ENCODE measurements at places on chromosomes 4 and X.

- no peak for DNase-seq
Observed at GRCh38 chr4:94447754-94448411, 3.9 kb upstream of the PDLIM5 start.

DNA sequence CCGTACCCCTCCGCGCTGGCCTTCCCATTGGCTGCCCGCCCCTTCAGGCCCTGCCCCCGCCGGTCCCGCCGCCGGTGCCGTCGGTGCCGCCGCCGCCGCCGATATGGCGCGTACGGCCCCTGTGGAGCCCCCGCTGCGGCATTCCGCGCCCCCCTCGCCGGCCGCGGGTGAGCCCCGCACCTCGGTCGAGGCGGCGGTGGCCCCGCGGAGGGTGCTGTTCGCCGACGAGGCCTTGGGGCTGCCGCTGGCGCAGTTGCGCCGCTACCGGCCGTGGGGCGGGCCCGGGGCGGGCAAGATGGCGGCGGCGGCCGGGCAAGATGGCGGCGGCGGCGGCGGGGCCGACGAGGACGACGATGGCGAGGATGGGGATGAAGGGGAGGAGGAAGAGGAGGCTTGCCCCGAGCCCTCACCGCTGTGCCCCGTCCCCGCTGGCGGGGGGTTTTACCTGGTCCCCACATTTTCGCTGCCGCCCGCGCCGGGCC, at the start of gene PPP1R3F:
Gene PPP1R3F (plus strand): TSS at position 27 of the 482 bp plus-strand sequence. CDS start 77 bp downstream, at position 104.
- no peak for DNase-seq

DNA sequence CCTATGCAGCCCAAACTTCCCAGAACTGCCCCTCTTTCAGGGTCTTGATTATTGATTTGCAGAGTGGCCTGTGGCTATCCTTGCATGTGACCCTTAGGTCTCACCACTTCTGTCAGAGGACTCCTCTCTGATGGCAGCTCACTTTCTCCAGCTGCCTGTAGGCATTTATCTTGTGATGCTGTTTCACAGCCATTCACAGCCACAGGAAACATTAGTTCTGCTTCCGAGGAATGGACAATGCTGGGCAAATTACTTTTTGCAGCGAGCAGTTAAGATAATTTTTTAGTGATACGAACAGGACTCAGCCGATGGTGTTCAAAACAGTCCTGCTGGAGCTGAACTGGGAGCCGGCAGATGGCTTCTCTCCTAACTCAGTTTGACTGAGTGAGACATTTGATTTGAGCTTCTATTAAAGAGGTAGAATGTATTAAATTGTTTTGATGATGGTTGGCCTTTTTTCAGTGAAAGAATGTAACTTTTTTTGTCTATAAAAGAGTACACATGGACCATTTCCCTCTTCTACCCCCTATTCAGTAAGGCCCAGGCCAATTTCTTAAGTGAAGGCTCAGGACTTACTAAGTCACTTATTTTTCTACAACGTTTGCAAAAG, 58.4 kb upstream of the TMEM150C start:
- DNase-seq = no peak

- no peak for DNase-seq
Observed at GRCh38 chr4:62871078-62871477, 1538.2 kb downstream of the TECRL start.

GRCh38 chr4:34202154-34202553, 2042.2 kb downstream of the ARAP2 start:
- no peak for DNase-seq

DNA sequence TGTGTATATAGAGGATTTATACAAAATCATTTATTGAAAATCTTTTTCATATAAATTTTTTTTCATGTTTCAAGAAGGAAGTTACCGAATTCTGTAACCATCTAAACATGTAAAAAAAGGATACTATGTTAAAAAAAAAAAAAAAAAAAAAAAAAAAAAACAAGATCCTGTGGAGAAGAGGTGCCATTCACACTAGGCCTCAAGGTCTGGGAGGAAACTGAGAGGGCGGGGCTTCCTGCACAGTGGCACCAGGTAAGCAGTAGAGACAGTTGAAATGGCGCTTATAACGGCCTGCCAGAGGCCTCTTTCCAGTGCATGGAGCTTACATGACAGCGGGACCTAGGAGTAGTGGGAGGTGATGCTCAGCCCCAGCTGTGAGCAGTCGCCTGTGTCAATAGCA, 17.5 kb downstream of the TRAPPC2 start:
- no peak for DNase-seq

DNA sequence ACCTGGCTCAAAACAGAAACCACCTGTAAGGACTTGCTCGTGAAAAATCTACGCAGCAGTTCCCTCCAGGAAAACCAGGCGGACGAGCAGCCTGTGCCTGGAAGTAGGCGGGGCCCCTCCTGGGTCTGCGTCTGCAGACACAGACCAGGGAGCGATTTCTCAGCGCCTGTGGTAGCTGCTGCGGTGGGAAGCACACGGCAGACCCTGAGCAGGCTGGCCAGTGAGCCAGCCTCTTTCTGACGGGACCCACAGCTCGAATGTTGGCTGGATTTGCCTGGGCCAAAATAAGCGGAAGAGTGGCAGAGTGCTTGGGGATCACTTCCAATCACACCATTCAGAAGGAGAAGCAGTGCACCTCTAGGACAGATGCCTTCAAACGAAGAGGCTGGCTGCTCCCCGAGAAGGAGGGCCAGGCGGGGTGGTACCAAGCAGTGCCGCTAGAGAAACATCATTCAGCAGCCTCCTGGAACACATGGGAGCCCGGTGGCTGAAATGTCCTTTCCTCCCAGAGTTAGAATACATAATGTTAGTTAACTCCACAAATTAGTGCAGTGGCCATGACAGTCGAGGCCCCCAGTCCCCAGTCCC, 85.9 kb downstream of the GATB start:
- DNase-seq = no peak

- peak; percentile 30 for DNase-seq
Observed at GRCh38 chr4:146333187-146333894, 119.0 kb downstream of the REELD1 start.

- DNase-seq = no peak
Observed at GRCh38 chr4:150219841-150220240, 141.6 kb downstream of the DCLK2 start.

GRCh38 chr4:72468904-72469502, 100.0 kb downstream of the ADAMTS3 start:
- DNase-seq = no peak

- DNase-seq = no peak
Observed at GRCh38 chr4:137655302-137655701, 123.0 kb upstream of the PCDH18 start.

- DNase-seq = no peak
Observed at GRCh38 chr4:111689731-111690130, 455.5 kb upstream of the FAM241A start.

- no peak for DNase-seq
Observed at GRCh38 chrX:41449615-41450014, 2.5 kb downstream of the NYX start.

- no peak for DNase-seq
Observed at GRCh38 chrX:9205599-9206223, 171.8 kb upstream of the FAM9B start.

DNA sequence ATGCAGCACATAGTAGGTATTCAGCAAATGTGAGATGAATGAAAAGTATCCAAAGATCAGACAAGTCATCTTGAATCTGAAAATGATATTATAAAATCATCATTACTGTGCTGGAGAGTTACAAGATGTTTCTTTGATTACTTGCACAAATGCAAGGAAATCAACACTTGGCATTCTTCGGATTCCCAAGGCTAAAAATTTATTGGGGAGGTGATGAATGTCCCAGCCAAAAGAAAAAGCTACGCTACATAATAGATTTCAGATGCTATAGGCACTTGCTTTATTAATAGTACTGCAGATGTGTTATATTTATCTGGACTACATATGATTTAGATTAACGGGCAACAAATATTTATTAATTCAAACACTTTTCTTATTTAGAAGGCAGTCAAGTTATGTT, 286.7 kb upstream of the TENM3 start:
- no peak for DNase-seq

DNA sequence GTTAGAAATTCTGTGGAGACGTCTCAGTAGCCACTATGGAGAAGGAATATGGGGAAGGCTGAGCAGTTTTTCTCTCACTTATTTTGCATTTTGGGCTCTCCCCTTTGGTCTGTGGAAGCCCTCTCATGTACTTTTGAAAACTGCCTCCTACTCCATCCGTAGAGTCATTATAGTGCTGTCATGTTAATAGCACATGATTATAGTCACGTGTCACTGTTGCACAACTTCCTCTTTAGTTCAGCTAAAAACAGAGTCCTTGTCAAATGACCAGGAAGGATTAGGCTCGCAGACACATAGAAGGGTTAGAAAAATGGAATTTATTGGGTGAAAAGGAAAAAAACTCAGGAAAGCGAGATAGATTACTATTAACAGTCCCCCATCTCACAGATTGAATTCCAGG, 258.2 kb upstream of the CXorf51A start:
- DNase-seq = no peak

DNA sequence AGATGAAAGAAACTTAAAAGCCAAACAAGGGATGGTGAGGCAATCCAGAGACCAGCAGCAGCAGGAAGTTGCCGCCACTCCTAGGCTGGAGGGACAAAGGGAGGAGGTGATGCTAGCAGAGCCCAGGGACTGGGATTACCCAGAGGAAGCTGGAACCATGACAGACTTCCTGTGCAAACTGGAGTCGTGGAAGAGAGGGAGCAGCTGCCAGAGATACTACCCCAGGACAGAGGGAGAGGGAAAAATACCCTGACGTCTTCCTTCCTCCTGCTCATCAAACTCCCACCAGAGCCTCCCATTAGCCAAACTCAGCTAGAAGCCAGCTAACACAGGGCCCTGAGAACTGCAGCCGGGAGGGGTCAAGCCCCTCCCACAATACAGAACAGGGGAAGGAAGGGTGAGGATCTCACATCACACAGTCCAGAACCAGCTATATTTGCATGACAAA, 101.2 kb upstream of the KLF3 start:
- no peak for DNase-seq

DNA sequence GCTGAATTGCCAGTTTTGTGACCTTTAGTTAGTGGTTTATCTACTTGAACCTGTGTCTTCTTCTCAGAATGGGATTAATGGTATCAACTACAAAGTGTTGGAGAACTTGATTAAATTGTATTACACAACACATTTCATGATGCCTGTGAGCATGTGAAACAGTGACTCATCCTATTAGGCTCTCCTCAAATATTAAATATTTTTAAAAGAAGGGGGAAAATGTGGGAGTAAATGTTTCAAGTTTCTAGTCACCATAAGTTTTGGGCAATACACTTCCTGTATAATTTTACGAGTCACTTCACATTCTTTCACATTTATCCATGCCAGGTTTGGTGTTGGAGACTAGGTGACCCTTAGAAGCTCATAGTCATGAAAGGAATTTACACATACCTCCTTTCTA, 147.0 kb downstream of the HS3ST1 start:
- DNase-seq = no peak

- no peak for DNase-seq
Observed at GRCh38 chr4:102787096-102787881, 26.5 kb upstream of the MANBA start.

DNA sequence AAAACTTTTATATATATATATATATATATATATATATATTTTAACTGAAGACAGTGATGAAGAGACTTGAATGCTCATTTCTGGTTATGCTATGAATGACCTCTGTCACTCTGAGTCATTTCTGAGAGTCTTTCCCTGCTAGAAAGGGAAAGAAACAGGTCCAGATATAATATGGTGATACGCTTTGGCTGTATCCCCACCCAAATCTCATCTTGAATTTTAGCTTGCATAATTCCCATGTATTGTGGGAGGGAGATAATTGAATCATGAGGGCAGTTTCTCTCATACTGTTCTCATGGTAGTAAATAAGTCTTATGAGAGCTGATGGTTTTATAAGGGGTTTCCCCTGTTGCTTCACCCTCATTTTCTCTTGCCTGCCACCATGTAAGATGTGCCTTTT, 254.1 kb upstream of the IGFBP7 start:
- DNase-seq = no peak

DNA sequence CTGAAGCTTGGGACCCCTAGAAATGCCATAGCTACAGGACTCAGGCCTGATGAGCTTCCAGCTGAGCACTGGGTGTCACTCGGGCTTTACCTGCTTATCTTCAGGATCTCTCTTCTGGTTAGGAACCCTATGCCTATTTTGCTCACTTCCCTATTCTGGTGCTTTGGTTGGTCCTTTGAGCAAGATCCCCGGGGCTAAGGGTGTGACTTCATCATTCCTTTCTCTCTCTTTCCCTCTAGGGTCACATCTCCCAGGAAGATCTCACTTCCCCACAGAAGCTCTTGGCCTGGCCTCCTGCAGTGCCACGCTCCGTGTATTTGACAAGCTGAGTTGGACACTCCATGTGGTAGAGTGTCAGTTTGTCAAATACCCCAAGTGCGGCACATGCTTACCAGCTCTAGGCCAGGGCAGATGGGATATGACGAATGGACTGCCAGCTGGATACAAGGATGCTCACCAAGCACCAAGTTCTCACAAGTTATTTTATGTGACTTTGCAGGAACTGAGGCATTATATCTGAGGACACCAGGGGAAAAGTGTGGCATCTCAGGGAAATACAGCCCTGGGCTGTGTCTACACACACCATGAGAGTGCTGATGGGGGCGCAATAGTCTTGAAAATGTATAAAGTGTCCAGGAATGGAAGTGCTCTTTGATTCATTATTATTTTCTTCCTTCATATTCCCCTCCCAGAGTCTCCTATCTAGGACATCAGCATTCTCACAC, 21.1 kb downstream of the VSIG4 start:
- no peak for DNase-seq

GRCh38 chr4:19214591-19215186, 1037.0 kb upstream of the SLIT2 start:
- DNase-seq = no peak

- no peak for DNase-seq
Observed at GRCh38 chr4:124334119-124334518, 378.4 kb downstream of the ANKRD50 start.

GRCh38 chr4:108738003-108738706, 24.7 kb downstream of the ETNPPL start:
- DNase-seq = no peak

DNA sequence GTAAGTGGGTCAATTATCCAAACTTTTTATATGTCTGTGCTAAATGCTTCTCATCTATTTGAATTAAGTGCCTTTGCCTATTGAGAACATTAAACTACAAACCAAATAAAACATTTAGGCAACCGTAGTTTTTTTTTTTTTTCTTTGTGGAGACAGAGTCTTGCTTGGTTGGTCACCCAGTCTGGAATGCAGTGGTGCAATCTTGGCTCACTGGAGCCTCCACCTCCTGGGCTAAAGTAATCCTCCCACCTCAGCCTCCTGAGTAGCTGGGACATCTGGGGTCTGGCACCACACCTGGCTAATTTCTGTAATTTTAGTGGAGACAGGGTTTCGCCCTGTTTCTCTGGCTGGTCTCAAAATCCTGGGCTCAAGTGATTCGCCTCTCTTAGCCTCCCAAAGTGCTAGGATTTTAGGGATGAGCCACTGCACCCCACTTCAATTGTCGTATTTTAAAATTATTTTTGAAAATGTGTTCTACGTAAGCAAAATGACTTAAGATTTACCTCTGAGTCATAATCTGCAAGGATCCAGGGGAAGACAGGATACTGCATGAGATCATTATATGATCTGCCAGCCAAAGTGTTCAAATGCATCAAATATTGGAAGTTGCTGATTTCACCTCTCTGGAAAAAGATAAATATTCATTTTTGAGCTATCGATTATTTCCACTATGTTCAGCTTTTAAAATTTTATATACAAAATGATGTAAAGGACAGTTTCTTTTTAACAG, 125.6 kb downstream of the CDS1 start:
- no peak for DNase-seq

GRCh38 chr4:152041295-152041694, 280.5 kb upstream of the GATB start:
- DNase-seq = no peak
